Fibroblast of villous mesenchyme (primary cell): ENCODE measurements at places on chromosomes 1 and 21.

DNA sequence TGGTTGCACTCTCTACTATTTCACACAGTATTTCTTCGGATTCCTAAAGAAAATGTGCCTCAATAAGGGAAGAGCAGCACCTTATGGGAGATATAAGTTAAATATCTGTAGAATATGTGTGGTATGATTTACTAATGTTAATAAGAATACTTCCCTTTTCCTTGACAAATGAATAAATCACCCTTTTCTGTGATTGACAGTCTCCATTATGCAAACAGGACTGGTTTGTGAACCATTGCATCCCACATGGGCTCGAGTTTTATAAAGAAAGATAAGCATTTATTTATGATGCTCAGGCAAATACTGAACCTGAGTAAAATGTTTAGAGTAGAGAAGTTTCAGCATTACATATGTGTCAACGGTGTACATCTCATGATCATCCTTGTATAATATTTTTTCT, 587.7 kb upstream of the BRINP3 start:
- no peak for DNase-seq

- DNase-seq: peak; percentile 74
Measured at GRCh38 chr1:1554926-1555915, 14.8 kb upstream of the TMEM240 start.

- no peak for DNase-seq
Measured at GRCh38 chr1:64572222-64572900, 102.4 kb downstream of the CACHD1 start.

DNA sequence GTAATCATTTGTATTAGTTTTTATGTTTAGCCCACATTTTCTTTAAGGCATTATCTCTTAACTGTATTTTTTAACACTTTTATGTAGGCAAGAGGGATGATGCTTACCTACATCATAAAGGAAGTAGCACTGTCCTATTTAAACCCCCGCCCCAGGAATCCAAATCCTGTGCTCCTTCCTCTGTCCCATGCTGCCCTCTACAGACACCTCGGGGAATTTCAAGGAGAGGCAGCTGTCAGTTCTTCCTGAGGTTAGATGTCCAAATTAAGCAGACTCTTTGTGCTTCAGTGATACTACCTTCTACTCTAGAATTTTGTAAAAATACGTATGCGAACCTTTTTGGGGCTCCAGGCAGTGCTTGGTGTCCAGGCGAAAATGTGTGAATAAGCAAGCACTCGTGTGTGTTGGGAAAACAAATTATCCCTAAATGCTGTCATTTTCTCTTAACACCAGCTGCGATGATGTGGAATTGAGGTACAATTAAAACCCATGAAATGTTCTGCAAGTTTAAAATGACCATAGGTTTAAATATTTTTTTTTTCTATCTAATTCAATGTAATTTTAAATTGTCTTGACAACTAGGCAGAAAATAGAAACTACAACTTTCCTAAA, 19.2 kb downstream of the CRCT1 start:
- DNase-seq: peak; percentile 2
